KG1 (cell line): ENCODE measurements at places on chromosomes 11 and 22.

- no peak for DNase-seq
These were observed 61.2 kb upstream of the RCN1 start for GRCh38 chr11:32029721-32030120.

DNA sequence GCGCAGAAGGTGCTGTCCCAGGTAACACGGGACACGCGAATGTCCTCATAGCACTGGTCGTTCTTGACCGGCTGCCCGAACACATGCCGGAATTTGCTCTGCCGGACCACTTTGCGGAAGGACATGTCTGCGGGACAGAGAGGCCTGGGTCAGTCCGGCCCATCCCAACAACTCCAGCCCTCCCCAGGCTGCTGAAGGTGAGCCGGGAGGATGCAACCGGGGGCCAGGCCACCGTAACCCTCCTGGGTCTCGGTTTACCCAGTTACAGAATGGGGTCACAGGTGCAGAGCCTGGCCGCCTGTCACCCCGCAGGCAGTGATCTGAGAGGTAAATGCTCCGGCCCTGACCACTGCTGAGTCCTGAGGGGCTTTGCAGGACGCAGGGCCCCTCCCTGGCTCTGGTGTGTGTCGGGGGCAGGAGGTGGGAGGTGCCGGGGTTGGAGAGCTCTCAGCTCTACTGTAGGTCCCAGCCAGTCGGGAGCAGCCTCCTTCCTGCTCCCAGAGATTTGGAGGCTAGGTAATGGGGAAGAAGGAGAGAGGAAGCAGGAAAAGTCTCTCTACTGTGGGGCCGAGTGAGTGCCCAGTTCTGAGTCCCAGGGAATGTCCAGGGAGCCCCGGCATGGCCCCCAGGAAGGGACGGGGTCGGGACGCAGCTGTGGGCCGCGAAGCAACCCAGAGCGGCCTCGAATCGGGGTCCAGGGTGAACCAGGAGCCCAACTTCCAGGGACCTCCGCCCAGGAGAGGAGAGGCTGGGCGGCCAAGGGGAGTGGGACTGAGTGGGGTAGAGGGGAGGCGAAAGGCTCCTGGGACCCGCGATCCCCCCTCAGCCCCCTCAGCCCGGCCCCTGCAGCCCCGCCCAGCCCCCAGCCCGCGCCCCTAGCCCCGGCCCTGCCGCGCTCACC, 522 bp downstream of the CORO1B start:
- no peak for DNase-seq

- no peak for DNase-seq
These were observed 4.0 kb downstream of the UCP2 start for GRCh38 chr11:73978576-73979086.

- DNase-seq: no peak
These were observed 8.4 kb downstream of the CBX6 start for GRCh38 chr22:38863531-38864131.

- no peak for DNase-seq
These were observed 26.3 kb upstream of the ISX start for GRCh38 chr22:35039625-35040024.

- DNase-seq: no peak
These were observed 33.1 kb upstream of the PAMR1 start for GRCh38 chr11:35558513-35558912.

DNA sequence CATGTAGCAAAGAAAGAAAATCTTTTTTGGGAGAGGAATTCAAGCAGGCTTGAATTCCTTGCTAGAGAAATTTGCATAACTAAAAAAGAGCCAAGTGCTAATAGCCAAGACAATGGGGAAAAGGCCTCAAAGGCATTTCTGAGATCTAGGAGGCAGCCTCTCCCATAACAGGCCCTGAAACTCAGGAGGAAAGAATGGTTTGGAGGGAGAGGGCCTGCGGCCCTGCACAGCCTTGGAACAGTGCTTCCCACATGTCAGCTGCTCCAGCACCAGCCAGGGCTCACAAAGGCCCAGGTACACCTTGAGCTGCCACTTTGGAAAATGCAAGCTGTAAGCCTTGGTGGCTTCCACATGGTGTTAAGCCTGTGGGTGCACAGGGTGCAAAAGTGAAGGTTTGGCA, 55.5 kb upstream of the TSPAN18 start:
- no peak for DNase-seq

DNA sequence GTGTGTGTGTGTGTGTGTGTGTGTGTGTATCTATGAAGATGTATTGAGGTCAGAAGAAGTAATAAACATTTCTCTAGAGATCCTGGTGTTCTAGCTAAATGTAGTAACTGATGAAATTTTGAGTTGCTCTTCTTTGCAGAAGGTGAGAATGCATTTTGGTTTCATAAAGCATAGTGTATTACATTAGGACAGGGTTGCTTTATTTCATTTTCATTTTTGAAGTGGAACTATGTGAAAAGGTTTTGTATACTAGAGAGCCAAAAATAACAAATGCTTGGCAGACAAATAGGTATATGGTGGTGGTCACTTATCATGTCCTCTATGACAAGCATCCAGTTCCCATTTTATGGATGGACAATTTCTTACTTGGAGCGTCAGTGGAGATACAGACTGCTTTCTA, 99.0 kb downstream of the CASP12 start:
- DNase-seq: no peak
